ENCODE measurements at places on chromosomes 6 and 20. TPM values are rescaled to one million over a fixed set of nuclear protein-coding genes. Genes with fewer than 3 reads are reported as not detected.
A peak's percentile ranks its signal among the peaks of the same experiment; 100 is the strongest.

- no peak for DNase-seq
Observed at GRCh38 chr20:24503352-24503931, 34.0 kb downstream of the SYNDIG1 start.

DNA sequence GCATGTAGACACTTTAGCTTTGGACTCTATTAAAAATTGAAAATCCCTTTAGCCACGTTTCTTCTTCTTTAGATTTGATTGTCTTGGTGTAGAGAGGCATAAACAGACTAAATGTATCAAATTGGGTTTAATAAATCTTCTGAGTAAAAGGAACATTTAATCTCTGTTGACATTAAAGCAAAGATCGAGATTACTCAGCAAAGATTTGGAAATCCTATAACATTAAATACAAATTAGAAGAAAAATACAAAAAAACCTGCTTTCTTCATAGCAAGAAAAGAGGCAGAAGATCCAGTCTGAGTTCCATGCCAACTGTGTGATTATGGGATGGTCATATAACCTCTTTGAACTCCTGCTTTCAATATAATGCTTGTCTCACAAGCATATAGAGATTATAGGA is 172.3 kb downstream of the GJA1 start:
- DNase-seq: no peak

DNA sequence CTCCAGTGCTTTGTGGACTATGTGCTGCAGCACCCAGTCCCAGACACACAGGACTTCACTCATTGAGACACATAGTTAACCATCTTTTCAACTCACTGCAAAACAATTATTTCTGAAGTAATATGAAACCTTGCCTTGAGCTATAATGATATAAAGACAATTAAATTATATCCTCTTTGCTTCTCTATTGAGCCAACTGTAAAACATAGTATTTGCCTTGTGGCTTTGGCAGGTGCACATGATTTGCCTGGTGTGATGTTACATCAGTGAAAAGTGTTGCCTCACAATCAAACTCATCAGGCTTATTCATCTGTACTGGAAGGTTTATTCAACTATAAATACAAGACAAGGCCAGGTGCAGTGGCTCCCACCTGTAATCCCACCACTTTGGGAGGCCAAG is 80.6 kb downstream of the NCOA7 start:
- DNase-seq: peak; percentile 20

PRSS16 gene
- total RNA-seq: not detected

RIPOR2 gene
- total RNA-seq: 1.7 TPM

DNA sequence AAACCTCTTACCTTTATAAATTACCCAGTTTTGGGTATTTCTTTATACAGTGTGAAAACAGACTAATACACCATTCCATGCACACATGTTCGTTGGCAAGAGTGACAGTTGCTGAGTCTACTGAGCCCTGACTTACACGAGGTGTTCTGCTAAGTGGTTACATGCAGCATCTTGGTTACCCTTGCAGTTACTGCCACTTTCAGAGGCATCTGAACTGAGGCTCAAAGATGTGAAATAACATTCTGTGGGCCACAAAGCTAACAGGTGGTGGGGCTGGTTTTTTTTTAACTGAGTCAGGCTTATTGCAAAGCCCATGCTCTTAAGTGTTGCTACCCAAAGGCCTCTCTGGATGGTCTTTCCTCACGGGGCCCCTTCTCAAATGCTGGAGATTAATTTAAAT is 54.4 kb upstream of the GTSF1L start:
- DNase-seq: peak; percentile 50

PXDC1 gene
- total RNA-seq: 43.1 TPM

SLC17A1 gene
- not detected for total RNA-seq

DNA sequence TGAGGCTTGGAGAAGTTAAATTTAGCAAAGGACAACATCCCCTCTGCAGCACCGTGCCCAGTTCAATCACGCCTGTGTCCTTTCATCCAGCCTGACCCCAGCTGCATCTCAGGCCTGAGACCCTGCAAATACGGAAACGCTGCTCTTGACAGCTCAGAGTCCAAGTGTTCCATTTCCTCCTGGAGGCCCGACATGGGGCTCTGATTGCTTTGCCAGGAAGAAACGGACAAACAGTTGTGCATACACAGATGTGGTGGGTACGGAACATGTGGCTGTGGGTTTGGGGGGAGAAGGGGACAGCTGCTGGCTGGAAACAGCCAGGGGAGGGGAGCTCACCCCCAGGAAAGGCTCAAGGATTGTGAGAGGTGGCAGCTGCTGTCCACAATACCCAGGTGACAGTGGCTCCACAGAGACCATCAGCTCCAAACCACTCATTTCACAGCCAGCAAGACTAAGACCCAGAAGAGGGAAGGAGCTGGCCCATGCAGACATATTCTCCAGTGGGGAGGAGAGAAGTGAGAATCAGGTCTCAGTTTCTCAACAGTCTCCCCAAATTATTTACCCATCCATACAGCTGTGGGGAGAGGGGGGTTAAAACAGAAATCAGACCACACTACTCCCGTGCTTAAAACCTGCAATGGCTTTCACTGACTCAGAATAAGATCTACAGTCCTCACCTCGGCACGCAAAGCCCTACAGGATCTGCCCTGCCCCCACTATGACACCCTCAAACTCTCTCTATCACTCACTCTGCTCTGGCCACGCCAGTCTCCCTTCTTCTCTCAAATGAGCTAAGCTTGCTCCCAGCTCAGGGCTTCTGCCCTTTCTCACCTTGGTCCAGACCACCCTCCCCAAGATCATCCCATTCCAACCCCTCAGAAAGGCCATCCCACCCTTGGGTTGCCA is 89.1 kb downstream of the PREX1 start:
- DNase-seq: peak; percentile 34

APCDD1L gene
- total RNA-seq: 0.34 TPM

DNA sequence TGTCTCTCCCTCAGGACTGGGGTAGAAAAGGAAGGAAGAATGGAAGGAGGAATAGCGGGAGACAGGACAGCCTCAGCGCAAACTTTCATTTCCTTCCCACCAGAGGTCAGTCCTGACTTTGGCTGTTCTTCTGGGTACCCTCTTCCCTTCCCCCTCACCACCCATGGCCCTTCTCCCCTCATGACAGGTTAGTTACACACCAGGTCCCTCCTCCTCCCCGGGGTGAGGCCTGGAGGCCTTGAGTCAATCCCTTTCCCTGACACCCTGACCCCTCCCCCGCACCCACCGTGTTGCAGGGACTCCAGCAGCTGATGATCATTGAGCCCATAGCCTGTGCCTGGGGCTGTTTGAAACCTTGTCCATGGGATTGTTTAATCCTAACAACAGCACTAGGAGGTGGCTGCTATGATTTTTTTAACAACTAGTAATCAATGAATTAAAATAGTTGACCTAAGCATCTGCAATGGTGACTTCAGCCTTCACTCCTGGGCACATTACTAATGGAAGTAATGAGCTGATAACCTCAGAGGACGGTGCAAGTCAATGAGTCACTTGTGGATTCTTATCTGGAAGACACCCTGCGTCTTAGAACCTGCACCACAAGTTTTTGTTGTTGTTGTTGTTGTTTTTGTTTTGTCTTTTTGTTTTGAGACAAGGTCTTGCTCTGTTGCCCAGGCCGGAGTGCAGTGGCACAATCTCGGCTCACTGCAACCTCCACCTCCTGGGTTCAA is 46.6 kb upstream of the CCDC167 start:
- no peak for DNase-seq

DNA sequence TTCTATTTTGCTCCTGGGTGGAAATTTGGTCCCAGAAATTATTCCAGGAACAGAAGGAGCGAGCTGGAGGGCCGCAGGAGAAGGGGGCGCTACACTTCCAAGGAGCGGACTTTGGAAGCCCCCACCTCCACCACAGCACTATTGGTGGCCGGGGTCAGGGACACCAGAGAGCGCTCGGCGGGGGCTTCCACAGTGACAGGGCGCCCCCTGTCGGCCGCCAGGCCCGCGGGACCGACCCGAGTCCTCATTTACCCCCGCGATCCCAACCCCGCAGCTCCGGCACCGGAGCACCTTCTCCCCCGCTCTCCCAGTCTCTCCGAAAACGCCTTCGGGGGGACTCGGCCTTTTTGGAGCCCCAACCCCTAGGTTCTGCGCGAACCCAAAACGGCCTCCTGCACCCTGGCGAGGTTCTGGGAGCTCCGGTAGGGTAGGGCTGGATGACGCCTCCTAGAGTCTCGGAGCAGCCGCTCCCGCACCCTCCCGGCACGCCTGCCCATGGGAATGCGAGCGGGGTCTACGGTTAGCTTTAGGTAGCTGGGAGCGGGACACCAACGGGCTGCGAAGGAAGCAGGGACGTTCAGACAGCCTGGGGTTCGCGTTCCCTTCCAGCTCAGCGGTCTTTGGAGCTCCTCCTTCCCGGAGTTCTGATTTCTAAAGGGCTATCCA is 2.4 kb upstream of the FOXA2 start:
- peak; percentile 7 for DNase-seq

PACRG gene
- not detected for total RNA-seq

- no peak for DNase-seq
Observed at GRCh38 chr6:9308284-9308683, 872.9 kb upstream of the SLC35B3 start.

FILIP1 gene
- total RNA-seq: under 0.01 TPM

AIF1 gene
- not detected for total RNA-seq

GRCh38 chr20:45322952-45323383 is 14.9 kb upstream of the MATN4 start:
- DNase-seq: peak; percentile 92
